ENCODE measurements at places on chromosomes 3 and 15.
A peak's percentile ranks its signal among the peaks of the same experiment; 100 is the strongest.

DNA sequence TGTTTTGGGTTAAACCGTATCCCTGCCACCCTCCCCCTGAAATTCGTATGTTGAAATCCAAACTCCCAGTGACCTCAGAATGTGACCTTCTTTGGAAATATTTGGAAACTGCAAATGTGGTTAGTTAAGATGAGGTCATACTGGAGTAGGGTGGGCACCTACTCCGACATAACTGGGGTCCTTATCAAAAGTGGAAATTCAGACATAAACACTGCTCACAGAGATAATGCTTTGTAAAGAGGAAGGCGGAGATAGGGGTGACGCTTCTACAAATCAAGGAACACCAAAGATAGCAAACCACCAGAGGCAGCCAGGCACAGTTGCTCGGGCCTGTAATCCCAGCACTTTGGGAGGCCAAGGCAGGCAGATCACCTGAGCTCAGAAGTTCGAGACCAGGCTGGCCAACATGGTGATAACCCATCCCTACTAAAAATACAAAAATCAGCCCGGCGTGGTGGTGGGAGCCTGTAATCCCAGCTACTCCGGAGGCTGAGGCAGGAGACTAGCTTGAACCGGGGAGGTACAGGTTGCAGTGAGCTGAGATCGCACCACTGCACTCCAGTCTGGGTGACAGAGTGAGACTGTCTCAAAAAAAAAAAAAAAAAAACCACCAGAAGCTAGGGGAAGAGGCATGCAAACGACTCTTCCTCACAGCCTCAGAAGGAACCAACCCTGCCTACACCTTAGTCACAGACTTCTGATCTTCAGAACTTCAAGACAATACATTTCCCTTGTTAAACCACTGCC is 51.1 kb upstream of the CHD2 start:
- DNase-seq: no peak

DNA sequence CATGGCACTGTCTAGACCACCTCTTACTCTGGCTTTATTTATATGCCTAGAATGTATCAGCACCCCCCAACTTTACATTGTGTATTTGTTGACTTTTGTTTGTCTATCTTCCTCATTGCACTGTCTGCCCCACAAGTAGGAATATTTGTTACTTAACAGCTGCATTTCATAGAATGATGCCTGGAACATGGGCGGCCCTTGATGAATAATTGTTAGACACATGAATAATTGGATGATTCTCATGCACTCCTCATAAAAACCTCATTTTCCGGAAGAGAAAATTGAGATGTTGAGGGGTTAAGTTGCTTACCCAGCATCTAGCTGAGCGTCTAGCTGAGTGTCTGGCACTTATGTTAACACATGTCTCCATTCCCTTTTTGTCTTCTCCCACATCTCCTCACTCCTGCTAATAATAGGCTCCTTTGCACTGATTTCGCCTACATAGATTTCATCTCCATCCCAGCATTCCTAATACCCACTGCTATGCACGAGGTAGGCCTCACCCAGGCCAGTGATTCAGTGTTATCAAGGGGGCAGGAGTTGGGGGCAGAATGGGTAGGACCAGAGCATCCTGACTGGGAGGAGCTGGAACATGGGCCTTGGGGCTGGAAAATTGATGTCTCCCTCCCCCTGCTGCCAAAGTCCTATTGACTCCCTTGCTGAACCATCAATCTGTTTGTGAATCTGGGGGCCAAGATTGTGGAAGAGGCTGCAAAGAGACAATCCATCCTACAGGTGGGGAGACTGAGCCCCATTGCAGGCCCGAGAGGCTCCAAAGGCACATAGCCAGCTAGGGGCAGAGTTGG is 7.8 kb upstream of the WNT7A start:
- no peak for DNase-seq

DNA sequence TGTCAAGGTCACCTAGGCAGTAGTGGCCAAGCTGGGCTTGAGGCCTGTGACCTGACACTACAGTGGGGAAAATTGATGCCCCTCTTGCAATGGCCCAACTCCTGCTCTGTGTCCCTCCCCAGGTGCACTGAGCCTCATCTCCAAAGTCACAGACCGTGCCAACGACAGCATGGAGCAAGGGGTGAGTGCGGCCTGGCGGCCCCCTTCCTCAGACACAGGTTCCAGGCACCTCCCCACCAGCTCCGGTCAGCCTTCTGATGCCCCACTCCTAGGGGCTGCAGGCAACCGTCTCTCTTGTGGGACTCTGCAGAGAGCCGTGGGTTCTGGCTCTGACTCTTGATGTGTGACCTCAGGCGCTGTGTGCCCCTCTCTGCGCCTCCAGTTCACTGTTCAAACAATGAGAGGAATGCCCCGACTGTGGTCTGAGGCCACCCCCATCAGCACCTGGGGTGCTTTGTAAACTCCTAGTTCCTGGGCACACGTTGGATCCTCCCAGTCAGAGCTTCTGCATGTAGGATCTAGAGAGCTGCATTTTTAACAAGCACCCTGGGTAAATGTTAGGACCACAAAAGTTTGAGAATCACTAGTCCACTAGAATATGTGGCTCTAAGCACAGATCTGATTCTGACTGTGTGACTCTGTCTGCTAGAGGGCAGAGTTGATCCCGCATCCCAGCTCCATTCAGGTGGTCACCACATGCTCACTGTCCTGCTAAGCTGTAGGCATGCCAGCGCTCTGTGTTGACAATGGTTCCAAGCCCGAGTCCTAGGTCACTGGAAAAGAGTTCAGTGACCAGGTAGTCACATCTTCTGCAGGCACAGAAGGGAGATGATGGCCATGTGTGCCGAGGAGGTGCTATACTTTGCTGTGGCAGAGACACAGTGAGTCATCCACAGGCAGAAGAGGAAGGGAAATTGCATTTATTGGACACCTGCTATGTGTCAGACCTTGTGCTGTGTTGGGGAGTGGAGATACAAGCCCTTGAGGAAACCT is 46.2 kb upstream of the NR2C2 start:
- no peak for DNase-seq

DNA sequence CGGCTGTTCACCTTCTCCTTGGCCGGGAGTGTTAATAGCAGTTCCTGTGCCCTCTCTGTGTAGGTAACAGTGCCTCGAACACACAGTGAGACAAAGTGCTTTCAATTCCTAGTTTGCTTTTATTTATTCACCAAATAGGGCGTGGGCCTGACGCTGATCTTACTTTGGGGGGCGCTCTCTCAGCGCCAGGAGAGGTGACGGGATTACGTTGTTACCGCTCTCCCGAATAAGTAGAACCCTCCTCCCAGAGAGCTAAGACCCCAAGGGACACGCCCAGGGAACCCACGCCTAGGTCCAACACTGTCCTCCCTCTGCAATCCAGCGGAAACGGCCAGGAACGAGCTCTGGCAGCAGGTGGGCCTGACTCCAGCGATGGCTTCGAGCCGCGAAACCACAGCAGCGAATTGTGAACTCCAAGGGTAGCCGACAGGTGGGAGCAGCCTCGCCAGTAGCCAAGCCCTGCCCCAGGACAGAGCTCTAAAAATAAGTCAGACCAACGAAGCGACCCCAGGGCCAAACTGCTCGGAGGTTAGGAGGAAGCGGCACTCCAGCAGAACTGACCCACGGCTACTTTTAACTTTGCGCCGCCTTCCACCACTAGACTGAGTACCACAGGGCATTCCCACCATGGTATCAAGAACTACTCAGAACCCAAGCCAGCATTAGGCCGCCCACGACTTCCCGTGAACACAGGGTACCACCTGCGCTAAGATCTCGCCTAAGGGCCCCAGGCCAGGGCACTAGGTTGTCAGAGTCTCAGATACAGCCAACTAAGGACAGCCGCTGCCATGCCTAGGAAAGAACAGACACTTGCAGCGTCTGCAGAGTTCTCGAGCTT is 1.6 kb upstream of the SIN3A start:
- peak; percentile 2 for DNase-seq

Measured in stimulated activated CD8-positive, alpha-beta memory T cell treated with anti-CD3 and anti-CD28 coated beads, Interleukin-4, amount 100 ng/mL, for 1 hour (primary cell).